ENCODE measurements at places on chromosomes 4 and X. TPM values are rescaled to one million over a fixed set of nuclear protein-coding genes. Genes with fewer than 3 reads are reported as not detected.

GPC3 gene
- not detected for total RNA-seq

EDNRA gene
- total RNA-seq, result 0.35 TPM

GRCh38 chr4:159016593-159017024 is 86.3 kb upstream of the RAPGEF2 start:
- no peak for DNase-seq

CXCL6 gene
- not detected for total RNA-seq

DNA sequence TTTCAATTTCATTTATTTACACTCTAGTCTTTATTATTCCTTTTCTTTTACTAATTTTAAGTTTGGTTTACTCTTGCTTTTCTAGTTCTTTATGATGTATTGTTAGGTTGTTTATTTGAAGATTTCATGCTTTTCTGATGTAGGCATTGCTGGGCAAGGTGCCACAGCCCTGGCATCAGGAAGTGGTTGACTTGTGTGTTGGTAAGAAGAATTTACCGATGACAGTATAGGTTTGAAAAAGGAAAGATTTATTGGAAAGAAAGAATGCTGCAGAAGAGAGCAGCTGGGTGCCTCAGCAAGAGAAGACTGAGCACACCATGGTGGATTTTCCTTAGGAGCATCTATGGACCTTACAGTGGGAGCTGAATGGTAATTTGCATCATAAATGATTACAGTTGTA is 153.2 kb downstream of the KLF8 start:
- no peak for DNase-seq

DNA sequence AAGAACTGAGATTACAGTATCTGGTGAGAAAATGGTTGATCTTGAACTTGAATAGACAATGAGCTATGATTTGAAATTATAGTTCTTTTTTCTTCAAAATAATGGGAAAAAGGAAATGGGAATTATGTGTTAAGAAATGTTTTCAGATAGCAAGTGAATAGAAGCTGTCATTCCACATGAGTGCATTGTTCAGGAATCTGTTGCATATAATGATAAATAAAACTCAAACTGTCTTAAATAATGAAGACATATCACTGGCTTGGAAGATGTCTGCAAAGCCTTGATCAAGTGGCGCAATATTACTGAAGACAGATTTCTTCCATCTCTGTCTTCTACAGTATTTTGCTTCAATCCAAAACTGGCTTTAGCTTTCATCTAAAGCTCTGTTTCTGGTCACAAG is 479.3 kb upstream of the ZFP42 start:
- DNase-seq, result no peak

APBB2 gene
- total RNA-seq, result 32.2 TPM

TRPC5OS gene
- total RNA-seq, result not detected

SH3RF1 gene
- 4.4 TPM for total RNA-seq

DNA sequence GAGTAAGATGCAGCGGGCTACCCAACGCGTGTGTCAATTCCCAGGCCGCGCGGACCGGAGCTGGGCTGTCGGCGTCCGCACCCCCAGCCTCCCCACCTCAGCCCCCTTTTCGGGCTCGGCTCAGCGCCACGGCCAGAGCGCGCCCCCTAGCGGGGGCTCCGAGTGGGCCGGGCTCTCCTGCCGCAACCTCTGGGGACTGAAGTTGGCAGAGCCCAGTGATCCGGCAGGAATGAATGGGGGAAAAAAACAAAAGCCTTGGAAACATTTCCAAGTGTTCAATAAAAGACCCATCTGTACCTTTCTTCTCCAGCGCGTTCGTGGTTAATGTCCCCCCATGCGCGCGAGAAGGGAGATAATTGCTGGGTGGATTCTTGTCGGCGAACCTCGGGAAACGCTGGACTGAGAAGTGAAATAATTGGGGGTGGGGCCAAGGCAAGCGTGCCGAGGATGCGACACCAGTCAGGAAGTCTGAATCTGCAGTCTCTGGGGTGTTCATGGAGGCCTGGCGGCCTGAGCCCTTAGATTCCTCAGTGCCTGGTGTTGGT is 5.2 kb upstream of the ARX start:
- DNase-seq, result no peak

- no peak for DNase-seq
Observed at GRCh38 chrX:146707781-146708180, 101.8 kb upstream of the CXorf51B start.

FBXL5 gene
- 40.7 TPM for total RNA-seq

DNA sequence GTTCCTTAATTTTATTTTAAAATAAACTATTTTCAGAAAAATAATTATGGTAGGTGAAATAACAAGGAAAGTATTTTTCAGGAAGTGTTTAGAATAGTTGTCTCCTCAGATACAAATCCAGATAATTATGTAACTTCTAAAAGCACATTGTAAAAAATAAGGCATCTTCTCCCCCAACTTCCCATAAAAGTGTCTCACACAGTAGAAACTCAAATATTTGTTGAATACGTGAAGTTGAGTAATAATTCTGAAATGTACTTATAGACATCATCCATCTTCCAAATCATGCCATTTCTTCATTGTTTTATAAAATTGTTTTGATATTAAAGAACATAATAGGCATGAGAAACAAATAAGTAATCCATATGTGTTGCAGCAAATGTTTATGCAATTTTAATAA is 18.0 kb downstream of the SHISA3 start:
- no peak for DNase-seq

- peak; percentile 30 for DNase-seq
Observed at GRCh38 chr4:165537028-165537648, 158.3 kb downstream of the CPE start.

DNA sequence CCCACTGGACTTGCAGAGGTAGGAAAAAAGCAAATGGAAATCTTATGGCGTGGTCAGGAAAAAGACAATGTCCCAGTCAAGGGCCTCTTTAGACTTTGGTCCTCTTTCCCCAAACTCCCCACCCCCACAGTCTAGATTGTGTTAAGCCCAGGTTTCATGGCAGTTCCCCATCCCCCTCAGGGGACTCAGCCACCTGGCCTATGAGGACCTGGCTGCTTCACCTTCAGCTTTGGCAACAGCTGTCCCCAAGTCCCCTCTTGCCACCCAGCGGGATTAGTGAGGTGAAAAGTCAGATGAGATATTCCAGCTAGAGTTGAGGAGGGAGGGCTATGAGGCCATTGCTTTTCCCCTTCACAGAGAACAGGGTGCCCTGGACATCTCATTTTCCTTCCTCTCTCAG is 457 bp downstream of the RIPPLY1 start:
- no peak for DNase-seq

DNA sequence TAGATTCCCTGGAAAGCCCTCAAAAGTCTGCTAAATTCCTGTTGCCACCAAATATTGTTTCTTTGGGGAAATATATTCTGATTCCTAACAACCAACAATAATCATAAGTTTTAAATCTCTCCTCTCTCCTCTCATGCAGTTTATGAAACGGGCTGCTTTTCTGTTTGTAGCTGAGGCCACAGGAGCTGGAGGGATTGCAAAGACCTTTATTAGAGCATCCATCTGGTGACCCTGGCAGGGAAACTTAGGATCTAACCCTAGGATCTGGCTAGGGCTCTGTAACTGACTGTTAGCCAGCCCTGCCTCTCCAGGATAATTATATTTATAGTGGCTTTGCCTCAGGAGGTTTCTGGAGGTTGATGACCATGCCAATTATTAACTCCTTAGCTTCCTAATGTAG is 56.9 kb downstream of the SMAD1 start:
- no peak for DNase-seq

GRCh38 chrX:20217271-20217670 is 49.4 kb downstream of the RPS6KA3 start:
- peak; percentile 33 for DNase-seq

RAB33A gene
- not detected for total RNA-seq

DNA sequence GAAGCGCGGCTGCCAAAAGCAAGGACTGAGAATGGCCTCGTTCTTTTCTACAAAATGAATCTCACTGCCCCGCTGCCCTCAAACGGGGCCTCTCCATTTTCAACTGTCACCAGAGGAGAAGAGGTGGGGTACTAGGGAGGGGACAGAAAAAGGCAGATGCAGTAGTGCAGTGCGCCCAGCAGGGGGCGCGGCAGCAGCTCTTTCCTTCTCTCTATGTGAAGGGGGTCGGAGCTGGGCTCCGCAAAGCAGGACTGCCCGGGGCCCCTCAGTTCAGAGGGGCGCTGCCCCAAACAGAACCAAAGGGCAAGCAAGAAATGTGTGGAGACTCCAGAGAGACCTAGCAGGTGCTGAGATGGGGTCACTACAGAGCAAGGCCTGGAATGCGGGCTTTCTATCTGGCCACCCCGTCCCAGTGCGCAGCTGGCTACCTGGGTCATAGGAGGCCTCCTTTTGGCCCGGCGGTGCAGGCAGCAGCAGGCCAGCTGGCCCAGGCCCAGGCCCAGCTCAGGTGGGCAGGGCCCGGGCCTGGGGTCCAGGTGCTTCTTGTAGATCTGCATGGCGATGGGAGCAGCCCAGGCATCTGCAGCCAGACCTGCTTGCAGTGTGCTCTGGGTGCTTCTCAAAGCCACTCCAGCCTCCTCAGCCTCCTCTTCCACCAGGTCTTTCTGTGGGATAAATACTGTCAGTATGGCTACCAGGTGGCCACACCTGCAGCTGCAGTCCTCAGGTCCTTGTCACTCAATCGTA is 5.9 kb downstream of the IRAK1 start:
- peak; percentile 40 for DNase-seq

DNA sequence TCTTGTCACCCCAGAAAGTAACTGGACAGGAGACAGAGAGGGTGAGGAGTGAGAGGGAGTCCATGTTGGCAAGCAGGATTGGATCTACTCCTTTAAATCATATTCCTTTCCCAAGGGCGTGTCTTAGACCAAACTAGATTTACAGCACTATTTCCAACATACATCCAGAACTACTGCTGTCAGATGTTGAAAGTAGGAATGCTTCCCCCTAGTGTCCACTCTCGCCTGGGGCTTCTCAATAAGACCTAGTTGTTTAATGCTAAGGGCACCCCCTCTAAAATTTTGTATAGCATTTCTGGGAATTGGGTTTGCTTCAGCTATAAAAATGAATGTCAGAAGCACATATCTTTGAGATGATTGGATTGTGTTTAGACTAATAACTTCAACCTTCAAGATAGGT is 13.3 kb downstream of the OFD1 start:
- peak; percentile 28 for DNase-seq

DNAAF6 gene
- not detected for total RNA-seq

GRCh38 chrX:133649651-133650050 is 234.4 kb upstream of the GPC4 start:
- no peak for DNase-seq
